ENCODE measurements at places on chromosomes 1 and 21.
A peak's percentile ranks its signal among the peaks of the same experiment; 100 is the strongest.

DNA sequence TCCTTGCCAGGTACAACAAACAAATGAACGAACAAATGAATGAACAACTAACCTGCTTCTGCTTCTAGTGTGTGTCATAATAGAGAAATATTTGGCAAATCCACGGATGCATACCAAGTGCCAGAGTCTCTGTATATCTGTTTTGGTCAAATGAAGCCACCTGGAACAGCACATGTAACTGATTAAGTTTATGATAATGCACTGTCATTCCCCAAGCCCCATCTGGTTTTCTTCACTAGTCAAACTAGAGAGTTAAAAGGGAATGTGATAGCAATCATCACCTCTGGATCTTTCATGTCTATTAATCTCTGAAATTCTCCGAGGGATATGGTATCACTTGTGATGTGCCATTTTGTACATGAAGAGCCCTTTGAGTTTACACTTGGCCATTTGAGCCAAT is 21.0 kb upstream of the SCAF4 start:
- no peak for DNase-seq

GRCh38 chr21:37561941-37562919 is 195.7 kb downstream of the DYRK1A start:
- DNase-seq, result no peak

GRCh38 chr1:229199261-229200243 is 71.4 kb upstream of the RAB4A start:
- DNase-seq, result peak; percentile 54

DNA sequence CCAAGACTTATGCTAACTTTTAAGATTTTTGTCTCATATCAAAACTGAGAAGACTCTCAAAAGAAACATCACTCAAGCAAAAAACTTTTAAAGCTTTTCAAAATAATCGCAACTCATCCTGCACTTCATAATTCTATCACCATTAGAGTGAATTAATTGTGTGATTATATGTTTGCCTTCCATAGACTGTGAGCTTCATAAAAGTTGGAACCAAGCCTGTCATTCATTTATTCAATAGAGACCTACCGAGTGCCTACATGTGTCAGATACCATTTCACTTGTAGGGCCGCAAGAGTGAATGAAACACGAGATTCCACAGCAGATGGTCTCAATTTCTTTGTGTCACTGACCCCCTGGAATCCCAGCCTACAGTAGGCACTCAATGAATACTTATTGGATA is 106.4 kb downstream of the RHOU start:
- DNase-seq, result no peak

GRCh38 chr1:13922466-13923110 is 222.6 kb downstream of the PRDM2 start:
- DNase-seq, result no peak

- no peak for DNase-seq
Observed at GRCh38 chr1:157201767-157202166, 63.6 kb upstream of the ETV3 start.

GRCh38 chr21:27513016-27513415 is 546.1 kb upstream of the ADAMTS5 start:
- no peak for DNase-seq

GRCh38 chr1:40798366-40799281 is 15.0 kb downstream of the KCNQ4 start:
- DNase-seq, result peak; percentile 67

GRCh38 chr1:25666460-25666859 is 49.9 kb downstream of the MAN1C1 start:
- no peak for DNase-seq
